ENCODE measurements at places on chromosomes 5 and 9.

DNA sequence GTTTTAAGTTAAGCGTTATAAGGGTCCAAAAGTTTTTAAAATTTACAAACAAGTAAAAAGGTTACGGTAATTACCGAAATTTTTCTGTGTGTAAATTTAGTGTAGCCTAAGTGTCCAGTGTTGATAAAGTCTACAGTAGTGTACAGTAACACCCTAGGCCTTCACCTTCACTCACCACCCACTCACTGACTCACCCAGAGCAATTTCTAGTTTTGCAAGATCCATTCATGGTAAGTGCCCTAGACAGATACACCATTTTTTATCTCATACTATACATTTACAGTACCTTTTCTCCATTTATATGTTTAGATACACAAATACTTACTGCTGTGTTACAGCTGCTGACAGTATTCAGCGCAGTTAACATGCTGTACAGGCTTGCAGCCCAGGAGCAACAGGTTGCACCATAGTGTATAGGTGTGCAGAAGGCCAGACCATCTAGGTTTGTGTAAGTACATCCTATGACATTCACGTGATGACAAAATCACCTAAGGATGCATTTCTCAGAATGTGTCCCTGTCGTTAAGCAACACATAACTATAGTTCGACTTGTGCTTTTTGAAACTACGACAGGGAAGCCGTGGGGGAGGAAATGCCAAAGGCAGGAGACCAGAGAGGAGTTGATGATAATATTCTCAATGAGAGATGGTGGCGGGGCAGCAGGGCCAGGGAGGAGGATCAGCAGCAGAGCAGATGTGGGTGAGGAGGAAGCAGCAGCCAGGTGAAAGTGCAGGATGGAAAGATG is 48.6 kb downstream of the PSMB7 start:
- DNase-seq, result no peak

DNA sequence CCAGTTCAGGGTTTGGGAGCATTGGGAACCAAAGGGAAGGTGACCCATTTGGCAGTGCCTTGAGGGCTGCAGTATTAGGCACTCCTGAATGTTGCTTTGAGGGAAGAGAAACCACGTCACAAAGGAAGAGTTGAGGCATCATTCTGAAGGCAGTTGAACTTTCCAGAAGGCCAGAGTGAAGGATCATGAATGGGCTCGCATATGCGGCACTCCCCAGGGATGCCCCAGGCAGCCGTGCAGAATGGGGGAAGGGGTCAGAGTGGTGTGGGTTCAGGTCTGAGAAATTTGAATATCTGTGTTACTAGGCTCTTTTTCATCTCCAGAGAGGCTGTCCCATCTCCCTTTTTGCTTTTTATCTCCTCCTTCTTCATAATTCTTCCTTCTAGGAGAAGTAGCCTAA is 60.6 kb upstream of the HMHB1 start:
- DNase-seq, result no peak

DNA sequence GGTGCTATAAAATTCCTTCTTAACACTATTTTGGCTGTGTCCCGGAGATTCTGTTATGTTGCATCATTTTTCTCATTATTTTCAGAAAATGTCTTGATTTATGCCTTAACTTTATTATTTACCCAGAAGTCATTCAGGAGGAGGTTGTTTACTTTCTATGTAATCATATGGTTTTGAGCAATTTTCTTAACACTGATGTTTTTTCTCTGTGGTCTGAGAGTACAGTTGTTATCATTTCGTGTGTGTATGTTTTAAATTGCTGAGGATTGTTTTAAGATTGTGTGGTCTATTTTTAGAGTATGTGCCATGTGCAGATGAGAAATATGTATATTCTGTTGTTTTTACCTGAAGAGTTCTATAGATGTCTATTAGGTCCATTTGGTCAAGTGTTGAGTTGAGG is 498.1 kb upstream of the ZNF608 start:
- no peak for DNase-seq

DNA sequence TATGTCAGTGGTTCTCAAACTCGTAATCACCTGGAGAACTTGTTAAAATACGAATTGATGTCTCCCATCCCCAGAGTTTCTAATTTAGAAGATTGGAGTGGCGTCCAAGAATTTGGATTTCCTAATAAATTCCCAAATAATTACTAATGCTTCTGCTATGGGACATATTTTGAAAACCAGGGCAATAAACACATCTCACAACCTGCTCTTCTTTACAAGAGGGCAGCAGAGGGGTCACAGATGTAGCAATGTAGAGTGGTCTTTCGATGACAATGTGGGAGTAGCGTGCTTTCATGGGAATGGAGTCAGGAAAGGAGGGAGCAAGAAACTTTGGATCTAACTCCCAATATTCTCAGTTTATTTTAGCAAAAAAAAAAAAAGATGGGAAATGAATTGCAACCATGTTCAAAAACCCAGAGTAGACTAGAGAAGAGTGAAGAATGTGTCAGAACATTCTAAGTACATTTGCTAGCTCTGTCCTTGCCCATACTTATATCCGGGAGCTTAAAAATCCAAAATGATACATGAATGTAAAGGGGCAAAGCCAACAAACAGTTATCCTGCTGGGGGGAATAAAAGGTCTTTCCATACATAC is 33.8 kb upstream of the ALDH1A1 start:
- no peak for DNase-seq

GRCh38 chr5:157502143-157502647 is 42.2 kb downstream of the NIPAL4 start:
- no peak for DNase-seq

DNA sequence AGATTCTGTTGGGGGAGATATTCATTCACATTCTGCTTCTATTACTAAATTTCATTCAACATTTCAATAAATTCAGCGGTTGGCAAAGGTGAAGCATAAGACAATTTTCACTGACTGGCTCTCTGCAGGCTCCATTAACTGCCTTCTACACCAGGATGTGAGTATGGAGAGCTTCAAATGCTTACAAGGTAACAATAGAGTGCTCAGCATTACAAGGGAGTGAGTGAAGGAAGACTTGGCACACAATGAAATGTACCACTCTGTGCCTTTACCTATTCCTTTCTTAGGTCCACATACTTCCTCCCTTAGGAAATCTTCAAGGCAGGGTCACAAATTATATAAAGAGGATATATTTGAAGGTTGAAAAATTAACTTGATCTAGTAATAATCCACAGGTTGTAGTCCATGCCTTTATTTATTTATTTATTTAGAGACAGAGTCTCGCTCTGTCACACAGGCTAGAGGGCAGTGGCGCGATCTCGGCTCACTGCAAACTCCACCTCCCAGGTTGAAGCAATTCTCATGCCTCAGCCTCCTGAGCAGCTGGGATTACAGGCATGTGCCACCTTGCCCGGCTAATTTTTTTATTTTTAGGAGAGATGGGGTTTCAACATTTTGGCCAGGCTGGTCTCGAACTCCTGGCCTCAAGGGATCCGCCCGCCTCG is 76.6 kb upstream of the FAM169A start:
- no peak for DNase-seq

- DNase-seq, result no peak
Measured at GRCh38 chr9:117204971-117205370, 209.9 kb downstream of the ASTN2 start.
